ENCODE measurements at places on chromosomes 6 and 20. TPM values are rescaled to one million over a fixed set of nuclear protein-coding genes. Genes with fewer than 3 reads are reported as not detected.

PNLDC1 gene
- not detected for total RNA-seq

B4GALT5 gene
- total RNA-seq = 51.3 TPM

PMEPA1 gene
- total RNA-seq = 7.5 TPM

FRMD1 gene
- total RNA-seq = not detected

WDR27 gene
- 82.6 TPM for total RNA-seq

C6orf15 gene
- not detected for total RNA-seq

HSF2 gene
- 80.1 TPM for total RNA-seq

GHRH gene
- not detected for total RNA-seq

MARCKS gene
- total RNA-seq = 298 TPM
